ENCODE measurements at places on chromosomes 4 and X. TPM values are rescaled to one million over a fixed set of nuclear protein-coding genes. Genes with fewer than 3 reads are reported as not detected.

Gene KIT
- 0.02 TPM for total RNA-seq

Gene SHROOM3
- 16.6 TPM for total RNA-seq

Gene CT47B1
- not detected for total RNA-seq

Gene GPR173
- 0.02 TPM for total RNA-seq

Gene CDX4
- not detected for total RNA-seq

Gene KDR
- total RNA-seq, result 0.10 TPM

Gene EOLA2
- 55.1 TPM for total RNA-seq

Gene SMIM43
- 0.21 TPM for total RNA-seq

Gene CHIC2
- total RNA-seq, result 6.6 TPM

Gene EXOC1L
- total RNA-seq, result not detected

Gene SHISA3
- not detected for total RNA-seq

Gene TCEAL2
- total RNA-seq, result not detected

Gene SSX4
- not detected for total RNA-seq

Data from A549 treated with Hydrocortisone at 1 μM for 4 hours (cell line).